ENCODE measurements at places on chromosomes 13 and 19. TPM values are rescaled to one million over a fixed set of nuclear protein-coding genes. Genes with fewer than 3 reads are reported as not detected.

The SPTBN4 gene
- 0.25 TPM for polyA plus RNA-seq

The FCER2 gene
- 0.88 TPM for polyA plus RNA-seq

The PLEKHJ1 gene
- polyA plus RNA-seq = 68.0 TPM

The KIR2DL3 gene
- not detected for polyA plus RNA-seq

The SELENOV gene
- not detected for polyA plus RNA-seq

The KL gene
- 2.0 TPM for polyA plus RNA-seq

The NXNL1 gene
- not detected for polyA plus RNA-seq

The LGI4 gene
- 11.5 TPM for polyA plus RNA-seq

The ALOX5AP gene
- polyA plus RNA-seq = 5.7 TPM

The FAM32A gene
- 59.0 TPM for polyA plus RNA-seq

The RNF17 gene
- polyA plus RNA-seq = 0.16 TPM

The ACP7 gene
- not detected for polyA plus RNA-seq

The NCR1 gene
- 0.67 TPM for polyA plus RNA-seq

The RPS5 gene
- 1,791 TPM for polyA plus RNA-seq

The PCSK4 gene
- 0.83 TPM for polyA plus RNA-seq

The HCN2 gene
- polyA plus RNA-seq = 0.22 TPM

The USHBP1 gene
- polyA plus RNA-seq = 5.1 TPM

The ZNF599 gene
- polyA plus RNA-seq = 6.9 TPM

The SLC7A9 gene
- polyA plus RNA-seq = 0.41 TPM

The TIMM13 gene
- 94.0 TPM for polyA plus RNA-seq

The GFY gene
- not detected for polyA plus RNA-seq

The MCEMP1 gene
- 0.38 TPM for polyA plus RNA-seq

The PTPRH gene
- polyA plus RNA-seq = 0.60 TPM

The MLLT1 gene
- polyA plus RNA-seq = 45.4 TPM

The C19orf33 gene
- not detected for polyA plus RNA-seq

The LRRC4B gene
- 7.2 TPM for polyA plus RNA-seq

The ZNF507 gene
- polyA plus RNA-seq = 14.3 TPM

The C19orf44 gene
- 5.8 TPM for polyA plus RNA-seq

The CLEC4M gene
- 0.56 TPM for polyA plus RNA-seq

The LDLR gene
- 15.3 TPM for polyA plus RNA-seq

The KIR3DL2 gene
- not detected for polyA plus RNA-seq

The SHC2 gene
- 28.7 TPM for polyA plus RNA-seq

The ZNF625 gene
- polyA plus RNA-seq = 5.3 TPM

The CDC37 gene
- polyA plus RNA-seq = 109 TPM

The KLHL1 gene
- polyA plus RNA-seq = not detected

The GRK1 gene
- 0.12 TPM for polyA plus RNA-seq

The ZNF546 gene
- polyA plus RNA-seq = 3.1 TPM

The ELAVL3 gene
- polyA plus RNA-seq = 0.12 TPM

The C3 gene
- 3.6 TPM for polyA plus RNA-seq

The ZNF444 gene
- polyA plus RNA-seq = 14.2 TPM

The TNNT1 gene
- 1,078 TPM for polyA plus RNA-seq

The KLK2 gene
- not detected for polyA plus RNA-seq

The DIRAS1 gene
- 1.9 TPM for polyA plus RNA-seq

The PLPPR3 gene
- 0.92 TPM for polyA plus RNA-seq

The DPY19L3 gene
- 39.9 TPM for polyA plus RNA-seq

The ZNF490 gene
- polyA plus RNA-seq = 3.5 TPM

The CYP2B6 gene
- polyA plus RNA-seq = not detected

The CGB5 gene
- not detected for polyA plus RNA-seq

The IFNL1 gene
- polyA plus RNA-seq = not detected

The MBD3L3 gene
- polyA plus RNA-seq = not detected

The SYDE1 gene
- 27.3 TPM for polyA plus RNA-seq

The GNG7 gene
- 2.6 TPM for polyA plus RNA-seq

The PNMA8C gene
- 0.70 TPM for polyA plus RNA-seq

The IZUMO2 gene
- not detected for polyA plus RNA-seq

The RASIP1 gene
- polyA plus RNA-seq = 19.3 TPM

The ZNF524 gene
- 8.2 TPM for polyA plus RNA-seq

The ZNF585A gene
- polyA plus RNA-seq = 7.3 TPM

The NKPD1 gene
- polyA plus RNA-seq = 0.19 TPM

The TUBA3C gene
- not detected for polyA plus RNA-seq

All from muscle of back (tissue), 13 donors.